ENCODE measurements at places on chromosomes 2 and 18. TPM values are rescaled to one million over a fixed set of nuclear protein-coding genes. Genes with fewer than 3 reads are reported as not detected.

SPR gene
- total RNA-seq = 22.7 TPM

GRCh38 chr2:234279637-234280036, 217.2 kb downstream of the ARL4C start:
- DNase-seq = no peak

- DNase-seq = peak; percentile 76
Measured at GRCh38 chr18:79567481-79568147, 112.0 kb upstream of the CTDP1 start.

- DNase-seq = no peak
Measured at GRCh38 chr18:10401521-10401920, 52.9 kb upstream of the APCDD1 start.

DPP4 gene
- 41.0 TPM for total RNA-seq

RAD51AP2 gene
- not detected for total RNA-seq

DNA sequence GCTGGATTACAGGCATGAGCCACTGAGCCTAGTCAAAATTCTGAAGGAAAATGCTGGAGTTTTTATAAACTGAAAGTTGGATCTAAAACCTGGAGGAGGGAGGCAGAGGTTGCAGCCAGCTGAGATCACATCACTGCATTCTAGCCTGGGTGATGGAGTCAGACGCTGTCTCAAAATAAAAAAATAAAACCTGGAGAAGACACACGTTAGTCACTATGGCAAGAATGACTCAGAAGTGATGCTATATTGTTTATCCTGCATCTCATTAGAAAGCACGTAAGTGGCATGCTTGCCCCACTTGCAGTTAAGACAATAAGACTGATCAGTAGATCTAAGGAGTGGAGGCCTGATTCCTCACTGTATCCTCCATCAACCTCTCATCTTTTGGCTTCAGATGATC, 106.6 kb upstream of the STON1 start:
- DNase-seq = peak; percentile 93

GKN1 gene
- not detected for total RNA-seq

DNA sequence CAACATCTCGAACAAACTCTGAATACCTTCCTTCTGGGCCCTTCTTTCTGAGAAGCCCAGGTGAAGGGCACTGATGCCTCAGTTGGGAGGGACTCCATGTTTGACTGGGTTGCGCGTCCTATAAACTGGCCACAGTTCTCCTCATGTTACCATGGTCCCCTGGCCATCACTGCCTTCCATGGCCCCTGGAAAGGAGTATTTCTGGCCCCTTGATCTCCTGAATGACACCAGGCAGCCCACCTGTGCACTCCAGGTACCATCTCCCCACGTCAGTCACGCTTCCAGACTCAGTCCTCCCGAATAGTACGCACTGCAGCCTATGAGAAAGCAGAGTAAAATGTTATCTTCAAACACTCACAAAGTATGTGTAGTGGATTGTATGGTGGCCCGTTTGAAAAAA, 73.9 kb downstream of the ACKR3 start:
- DNase-seq = no peak

- DNase-seq = no peak
Measured at GRCh38 chr2:16855183-16855582, 189.5 kb upstream of the CYRIA start.

GRCh38 chr2:216974321-216975302, 114.7 kb upstream of the TNP1 start:
- DNase-seq = no peak

GRCh38 chr2:37623971-37624900, 47.2 kb downstream of the CDC42EP3 start:
- DNase-seq = peak; percentile 47

DNA sequence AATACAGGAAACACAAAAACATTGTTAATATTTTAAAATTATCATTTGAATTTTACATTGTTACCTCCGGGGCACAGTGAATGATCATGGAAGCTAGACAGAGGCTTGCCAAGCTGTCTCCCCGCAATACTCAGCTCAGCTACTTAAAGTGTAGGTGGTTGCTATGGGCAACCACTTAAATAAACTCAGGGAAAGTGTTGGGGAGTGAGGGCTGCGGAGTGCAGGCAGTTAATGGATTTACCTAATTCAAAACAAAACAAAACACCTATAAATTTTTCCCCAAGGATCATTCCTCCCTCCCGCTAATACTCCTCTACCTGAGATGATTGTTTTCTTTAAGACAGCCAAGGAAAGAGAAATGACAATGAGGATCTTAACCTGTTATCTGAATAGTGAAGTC, 349.5 kb downstream of the TGIF1 start:
- DNase-seq = no peak

DNA sequence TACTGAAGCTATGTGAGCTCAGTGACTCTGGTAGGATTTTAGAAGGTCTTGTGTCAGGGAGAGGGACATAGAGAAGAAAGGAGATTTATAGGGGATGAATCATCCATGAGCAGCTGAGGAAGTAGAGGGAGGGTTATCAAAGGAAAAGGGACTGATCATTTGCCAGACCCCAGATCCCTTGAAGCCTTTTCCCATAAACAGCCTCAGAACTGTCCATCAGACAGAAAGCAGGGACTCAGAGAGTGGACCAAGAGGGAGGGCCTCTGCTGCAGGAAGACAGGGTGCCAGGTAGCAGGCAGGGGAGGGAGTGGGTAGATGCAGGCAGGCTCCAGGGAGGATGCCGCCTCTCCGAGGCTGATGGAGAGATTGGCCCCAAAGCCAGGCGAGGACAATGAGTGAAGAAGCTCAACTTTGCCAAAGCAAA, 133.9 kb downstream of the TNS1 start:
- DNase-seq = peak; percentile 51

DNA sequence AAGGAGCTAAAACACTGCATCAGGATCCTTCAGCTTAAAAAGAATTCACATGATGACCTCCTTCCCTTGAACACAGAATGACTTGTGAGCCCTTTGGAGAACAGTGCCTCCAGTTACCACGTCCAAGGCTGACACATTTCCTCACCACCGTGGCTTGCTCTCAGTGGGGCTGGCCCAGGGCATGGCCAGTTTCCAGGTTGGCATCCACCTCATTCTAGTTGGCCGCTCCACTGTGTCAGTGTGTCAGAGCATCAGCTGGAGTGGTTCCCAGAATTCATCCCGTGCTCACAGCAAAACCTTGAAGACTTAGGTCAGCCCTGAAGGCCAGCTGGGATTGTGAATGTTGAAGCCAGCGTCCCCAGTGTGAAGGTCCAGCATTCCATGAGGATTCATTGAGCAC, 158.5 kb downstream of the INSIG2 start:
- DNase-seq = no peak

Data from HFFc6 (cell line).